ENCODE measurements at places on chromosomes 12 and 14. TPM values are rescaled to one million over a fixed set of nuclear protein-coding genes. Genes with fewer than 3 reads are reported as not detected.
A peak's percentile ranks its signal among the peaks of the same experiment; 100 is the strongest.

Gene KRT74
- not detected for polyA plus RNA-seq

DNA sequence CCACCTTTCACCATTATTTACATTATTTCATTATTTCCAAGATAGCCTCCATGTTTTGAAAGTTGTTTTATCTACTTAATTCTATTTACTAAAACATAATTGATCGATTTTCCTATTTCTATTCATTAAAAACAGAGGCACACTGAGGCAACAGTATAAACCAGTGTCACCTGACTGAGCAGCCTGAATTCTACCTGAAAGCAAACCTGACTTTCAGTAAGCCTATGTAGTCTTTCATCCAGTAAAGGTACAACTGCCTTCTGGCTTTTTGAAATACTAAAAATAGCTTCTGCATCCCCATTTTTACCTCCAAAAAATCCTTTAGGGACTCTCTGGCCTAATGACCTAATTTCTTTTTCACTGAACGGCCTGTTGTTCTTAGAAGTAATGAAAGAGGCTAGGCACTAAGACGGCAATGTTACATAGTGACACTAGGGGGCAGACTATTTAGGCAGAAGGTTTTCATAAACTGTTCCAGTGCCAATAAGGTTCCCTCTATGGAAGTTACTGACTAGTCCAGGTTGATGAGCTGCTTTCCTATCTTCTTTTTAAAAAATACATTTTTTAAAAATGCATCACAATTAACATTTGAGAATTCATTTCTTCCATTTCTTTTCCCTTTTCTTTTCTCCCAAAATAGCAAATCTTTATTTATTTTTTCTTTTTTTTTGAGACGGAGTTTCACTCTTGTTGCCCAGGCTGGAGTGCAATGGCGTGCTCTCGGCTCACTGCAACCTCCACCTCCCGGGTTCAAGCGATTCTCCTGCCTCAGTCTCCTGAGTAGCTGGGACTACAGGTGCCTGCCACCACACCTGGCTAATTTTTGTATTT lies 17.5 kb downstream of the ANAPC5 start:
- no peak overlapping the region for H3K4me3 ChIP-seq
- H3K4me1 ChIP-seq, result no peaks in the 10 kb centered on the region
- peak; percentile 70 for DNase-seq
- no peak overlapping the region for H3K27ac ChIP-seq
- H3K27me3 ChIP-seq, result no peaks in the 10 kb centered on the region

- H3K4me3 ChIP-seq, result no peak overlapping the region
- H3K36me3 ChIP-seq, result no peaks in the 10 kb centered on the region
- H3K27me3 ChIP-seq, result no peaks in the 10 kb centered on the region
- H3K27ac ChIP-seq, result no peak overlapping the region
- no peaks in the 10 kb centered on the region for H3K4me1 ChIP-seq
- no peak for DNase-seq
Observed at GRCh38 chr12:19575337-19576243, 136.3 kb downstream of the AEBP2 start.

DNA sequence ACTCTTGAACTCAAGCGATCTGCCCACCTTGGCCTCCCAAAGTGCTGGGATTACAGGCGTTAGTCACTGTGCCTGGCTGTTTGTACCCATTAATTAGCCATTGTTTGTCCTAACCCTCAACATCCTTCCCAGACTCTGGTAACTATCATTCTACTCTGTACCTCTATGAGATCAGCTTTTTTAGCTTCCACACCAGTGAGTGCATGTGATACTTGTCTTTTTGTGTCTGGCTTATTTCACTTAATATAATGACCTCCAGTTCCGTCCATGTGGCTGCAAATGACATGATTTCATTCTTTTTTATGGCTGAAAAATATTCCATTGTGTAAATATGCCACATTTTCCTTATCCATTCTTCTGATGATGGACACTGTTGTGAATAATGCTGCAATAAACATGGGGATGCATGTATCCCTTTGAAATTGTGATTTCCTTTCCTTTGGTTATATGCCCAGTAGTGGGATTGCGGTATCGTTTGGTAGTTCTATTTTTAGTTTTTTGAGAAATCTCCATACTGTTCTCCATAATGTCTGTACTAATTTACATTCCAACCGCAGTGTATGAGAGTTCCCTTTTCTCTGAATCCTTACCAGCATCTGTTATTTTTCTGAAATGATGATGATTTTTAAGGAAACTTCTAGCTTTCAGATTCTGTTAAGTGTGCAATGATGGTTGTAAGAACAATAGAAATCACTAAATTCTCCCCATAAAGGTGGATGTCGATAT lies 6.7 kb upstream of the PPP4R3A start:
- peaks cover 3% of the 10 kb centered on the region for H3K27me3 ChIP-seq
- DNase-seq, result no peak
- H3K4me1 ChIP-seq, result no peaks in the 10 kb centered on the region
- H3K27ac ChIP-seq, result no peak overlapping the region
- no peak overlapping the region for H3K4me3 ChIP-seq
- no peaks in the 10 kb centered on the region for H3K36me3 ChIP-seq

- H3K27ac ChIP-seq, result no peak overlapping the region
- H3K4me3 ChIP-seq, result no peak overlapping the region
- H3K4me1 ChIP-seq, result no peaks in the 10 kb centered on the region
- H3K27me3 ChIP-seq, result no peaks in the 10 kb centered on the region
Observed at GRCh38 chr12:75666939-75667334, 155.5 kb upstream of the KRR1 start.

DNA sequence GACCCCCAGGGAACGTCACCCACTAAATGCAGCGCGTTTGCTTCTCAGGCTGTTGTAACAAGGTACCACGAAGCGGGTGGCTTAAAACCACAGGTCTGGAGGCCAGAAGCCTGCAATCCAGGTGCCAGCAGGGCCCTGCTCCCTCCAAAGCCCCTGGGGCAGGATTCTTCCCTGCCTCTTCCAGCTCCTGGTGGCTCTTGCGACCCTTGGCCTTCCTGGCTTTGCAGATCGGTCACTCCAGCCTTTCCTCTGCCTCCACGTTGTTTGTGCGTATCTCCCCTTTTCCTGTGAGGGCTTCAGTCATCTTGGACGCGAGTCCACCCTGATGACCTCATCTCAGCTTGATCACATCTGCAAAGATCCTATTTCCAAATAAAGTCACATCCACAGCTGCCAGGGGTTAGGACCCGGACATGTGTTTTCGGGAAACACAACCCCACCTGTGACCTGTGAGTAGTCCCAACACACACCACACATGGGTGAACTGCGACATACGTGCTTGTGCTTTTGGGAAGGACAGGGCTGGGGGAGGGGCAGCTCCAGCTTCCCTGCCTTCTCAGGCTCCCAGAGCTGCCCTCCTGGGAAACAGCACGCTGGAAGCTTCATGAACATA lies 114.5 kb upstream of the NCOR2 start:
- H3K4me3 ChIP-seq, result no peak overlapping the region
- no peak overlapping the region for H3K27ac ChIP-seq
- H3K36me3 ChIP-seq, result no peaks in the 10 kb centered on the region
- no peaks in the 10 kb centered on the region for H3K27me3 ChIP-seq

DNA sequence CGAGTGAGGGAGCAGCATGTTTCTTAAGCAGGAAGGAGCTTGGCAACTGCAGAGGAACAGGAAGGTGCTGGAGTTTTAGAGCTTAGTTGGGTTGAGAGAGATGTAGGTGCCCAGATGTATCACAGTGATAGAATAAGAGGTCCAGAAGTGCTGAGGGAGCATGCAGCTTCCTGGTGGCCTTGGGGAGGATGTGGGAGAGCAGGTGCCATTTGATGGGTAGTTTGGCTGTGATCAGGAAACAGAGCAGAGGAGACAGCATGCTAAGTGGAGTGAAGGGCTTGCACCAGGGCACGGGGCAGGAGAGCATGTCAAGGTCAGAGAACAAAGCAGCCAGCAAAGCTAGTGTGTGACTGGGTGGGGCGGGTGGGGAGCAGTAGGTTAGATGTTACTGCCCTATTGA lies 74.8 kb downstream of the PAPOLA start:
- peaks cover 10% of the 10 kb centered on the region for H3K36me3 ChIP-seq
- H3K4me1 ChIP-seq, result peaks cover 11% of the 10 kb centered on the region
- peak overlapping the region; percentile 46 for H3K27ac ChIP-seq
- H3K4me3 ChIP-seq, result no peak overlapping the region
- no peak for DNase-seq
- no peaks in the 10 kb centered on the region for H3K27me3 ChIP-seq

DNA sequence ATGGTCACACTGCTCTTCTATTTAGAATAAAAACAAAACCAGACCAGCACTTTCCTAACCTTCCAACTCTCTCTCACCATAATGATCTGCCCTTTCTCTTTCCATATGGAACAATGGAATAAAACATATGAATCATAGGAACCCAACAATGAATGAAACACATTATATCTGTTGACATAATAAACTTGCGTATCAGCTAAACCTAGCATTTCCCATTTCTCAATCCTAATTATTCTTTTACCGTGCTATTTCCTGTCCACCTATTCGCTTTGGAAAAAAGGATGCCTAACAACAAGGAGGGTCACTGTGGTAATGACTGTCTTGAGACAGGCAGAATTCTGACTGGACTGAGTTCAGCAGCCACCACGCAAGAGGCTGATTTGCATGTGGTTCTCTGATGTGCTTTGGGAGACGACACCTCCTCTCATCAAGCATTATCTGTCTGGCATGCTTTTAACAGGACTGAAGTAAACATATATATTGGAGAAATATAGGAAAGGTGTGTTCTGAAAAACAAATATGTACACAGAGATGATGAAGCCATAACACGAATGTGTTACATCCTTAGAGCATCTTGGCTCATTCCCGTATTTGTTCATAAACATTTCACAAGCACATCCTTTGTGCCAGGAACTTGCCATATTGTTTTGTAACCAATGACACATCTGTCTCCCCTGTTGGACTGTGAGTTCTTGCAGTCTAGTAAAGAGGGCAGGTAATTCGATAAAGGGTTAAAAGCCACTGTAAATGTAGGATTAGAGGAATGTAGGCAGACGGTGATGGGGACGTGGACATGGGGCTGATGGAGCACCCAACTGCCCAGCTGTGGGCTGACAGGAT lies 87.7 kb downstream of the PTPRB start:
- H3K36me3 ChIP-seq, result no peaks in the 10 kb centered on the region
- no peak for DNase-seq
- no peaks in the 10 kb centered on the region for H3K27me3 ChIP-seq
- no peaks in the 10 kb centered on the region for H3K4me1 ChIP-seq

DNA sequence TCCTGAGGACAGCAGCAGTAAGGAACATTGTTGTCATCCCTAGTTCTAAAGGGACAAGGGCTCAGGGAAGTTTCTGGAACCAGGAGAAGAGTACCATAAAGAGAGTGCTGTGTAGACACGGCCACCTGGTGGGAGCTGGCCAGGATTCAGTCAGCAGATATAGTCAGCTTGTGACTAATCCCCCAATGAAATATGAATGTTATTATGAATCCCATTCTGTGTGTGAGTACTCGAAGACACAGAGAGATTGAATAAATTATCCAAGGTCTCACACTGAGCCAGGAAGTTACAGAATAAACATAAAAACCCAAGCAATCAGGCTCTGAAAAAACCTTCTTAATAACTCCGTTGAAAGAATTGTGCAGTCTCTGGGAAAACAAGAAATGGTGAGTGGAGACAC lies 1359.5 kb downstream of the AACS start:
- H3K27ac ChIP-seq, result no peak overlapping the region
- no peaks in the 10 kb centered on the region for H3K36me3 ChIP-seq
- no peak overlapping the region for H3K4me3 ChIP-seq
- DNase-seq, result no peak
- no peaks in the 10 kb centered on the region for H3K4me1 ChIP-seq
- no peaks in the 10 kb centered on the region for H3K27me3 ChIP-seq
